ENCODE measurements at places on chromosomes 7 and 10. TPM values are rescaled to one million over a fixed set of nuclear protein-coding genes. Genes with fewer than 3 reads are reported as not detected.

Gene PDZD7
- total RNA-seq = 0.14 TPM

DNA sequence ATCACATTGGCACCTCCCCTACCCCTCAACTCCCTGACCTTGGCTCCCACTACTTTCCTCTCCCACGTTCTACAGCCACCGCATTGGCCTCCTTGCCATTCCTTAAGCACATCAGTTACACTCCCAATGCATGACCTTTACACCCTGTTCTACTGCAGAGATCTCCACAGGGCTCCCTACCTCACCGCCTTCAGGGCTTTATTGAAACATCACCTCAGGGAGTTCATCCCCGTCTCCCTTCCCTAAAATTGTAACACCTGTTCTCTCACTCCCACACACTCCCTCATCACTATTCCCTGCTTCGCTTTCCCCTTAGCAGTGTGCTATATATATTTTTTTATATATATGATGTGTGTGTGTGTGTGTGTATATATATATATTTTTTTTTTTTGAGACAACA lies 18.5 kb downstream of the CNNM1 start:
- DNase-seq = no peak

DNA sequence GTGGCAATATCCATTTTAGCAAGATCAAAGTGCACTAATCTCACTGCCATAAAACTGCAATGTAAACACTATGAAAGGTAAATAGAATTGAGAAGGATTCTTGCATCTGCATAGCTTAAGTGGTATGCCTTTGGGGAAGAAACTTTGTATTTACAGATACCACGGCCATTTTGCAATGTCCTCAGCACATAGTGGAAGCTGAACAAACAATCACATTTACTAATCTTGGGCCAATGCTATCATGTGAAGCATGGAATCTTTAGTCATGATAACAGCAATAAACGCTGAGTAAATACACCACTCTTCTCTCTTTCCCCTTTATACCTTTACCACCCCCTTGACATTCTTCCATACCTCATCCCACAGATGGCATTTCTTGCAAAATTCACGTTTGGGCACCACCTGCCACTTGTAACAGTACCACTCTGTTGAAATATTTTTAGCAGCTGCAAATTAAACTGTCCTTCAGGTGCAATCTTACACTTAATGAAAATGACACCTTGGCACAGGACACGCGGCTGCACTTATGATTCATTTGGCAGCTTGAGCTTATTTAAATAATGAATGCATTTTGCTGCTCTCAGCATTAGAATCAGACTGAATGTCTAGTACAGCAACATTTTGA lies 171.8 kb downstream of the SEMA3A start:
- no peak for DNase-seq

DNA sequence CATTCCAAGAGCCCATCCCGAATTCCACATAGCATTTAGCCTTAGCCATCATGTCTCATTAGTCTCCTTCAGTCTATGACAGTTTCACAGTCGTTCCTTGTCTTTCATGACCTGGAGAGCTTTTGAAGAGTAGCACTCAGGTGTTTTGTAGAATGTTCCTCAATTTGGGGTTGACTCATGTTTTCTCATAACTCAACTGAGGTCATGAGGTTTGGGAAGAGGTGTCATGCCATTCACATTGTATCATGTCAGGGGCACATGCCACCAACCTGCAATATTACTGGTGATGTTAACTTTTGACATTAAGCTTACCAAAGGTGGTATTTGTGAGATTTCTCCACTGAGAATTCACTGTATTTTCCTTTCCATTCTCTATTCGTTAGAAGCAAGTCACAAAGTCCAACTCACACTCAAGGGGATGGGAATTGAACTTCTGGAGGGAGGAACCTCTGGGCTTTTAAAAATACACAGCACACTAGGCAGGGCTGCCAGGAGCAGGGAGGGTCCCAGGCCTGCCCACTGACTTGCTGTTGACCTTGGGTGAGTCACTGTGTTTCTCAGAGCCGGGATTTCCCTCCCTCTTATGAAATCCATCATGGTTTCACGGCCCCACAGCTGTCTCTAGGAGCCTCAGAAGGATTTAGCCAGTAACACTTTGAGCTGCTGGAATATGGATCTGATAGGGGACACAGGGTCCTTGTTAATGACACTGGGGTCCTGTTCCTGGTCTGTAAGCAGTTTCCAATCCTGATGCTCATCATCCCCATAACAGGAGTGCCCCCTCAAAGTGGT lies 74.4 kb upstream of the TCF7L2 start:
- peak; percentile 5 for DNase-seq

Gene GPR15LG
- total RNA-seq = not detected

DNA sequence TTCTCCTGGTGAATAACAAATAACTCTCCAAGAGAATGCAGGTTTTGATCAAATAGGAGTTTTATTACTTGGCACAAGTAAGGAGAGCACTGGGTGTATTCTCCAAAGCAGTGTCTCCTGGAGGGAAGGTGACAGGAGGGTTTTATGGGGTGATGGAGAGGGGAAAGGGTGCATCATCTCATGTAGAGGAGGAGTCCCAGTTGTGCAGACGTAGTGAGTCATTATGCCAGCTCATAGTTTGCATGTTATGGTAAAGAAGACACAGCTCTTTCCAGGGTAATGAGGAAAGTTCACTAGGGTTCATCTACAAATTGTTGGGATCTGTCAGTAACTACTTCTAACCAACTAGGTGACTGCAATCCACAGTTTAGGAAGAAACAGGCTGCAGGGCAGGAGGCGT lies 347.9 kb upstream of the MEOX2 start:
- no peak for DNase-seq

Gene PROSER2
- 6.2 TPM for total RNA-seq

- no peak for DNase-seq
Measured at GRCh38 chr7:23431702-23432199, 38.5 kb downstream of the IGF2BP3 start.

DNA sequence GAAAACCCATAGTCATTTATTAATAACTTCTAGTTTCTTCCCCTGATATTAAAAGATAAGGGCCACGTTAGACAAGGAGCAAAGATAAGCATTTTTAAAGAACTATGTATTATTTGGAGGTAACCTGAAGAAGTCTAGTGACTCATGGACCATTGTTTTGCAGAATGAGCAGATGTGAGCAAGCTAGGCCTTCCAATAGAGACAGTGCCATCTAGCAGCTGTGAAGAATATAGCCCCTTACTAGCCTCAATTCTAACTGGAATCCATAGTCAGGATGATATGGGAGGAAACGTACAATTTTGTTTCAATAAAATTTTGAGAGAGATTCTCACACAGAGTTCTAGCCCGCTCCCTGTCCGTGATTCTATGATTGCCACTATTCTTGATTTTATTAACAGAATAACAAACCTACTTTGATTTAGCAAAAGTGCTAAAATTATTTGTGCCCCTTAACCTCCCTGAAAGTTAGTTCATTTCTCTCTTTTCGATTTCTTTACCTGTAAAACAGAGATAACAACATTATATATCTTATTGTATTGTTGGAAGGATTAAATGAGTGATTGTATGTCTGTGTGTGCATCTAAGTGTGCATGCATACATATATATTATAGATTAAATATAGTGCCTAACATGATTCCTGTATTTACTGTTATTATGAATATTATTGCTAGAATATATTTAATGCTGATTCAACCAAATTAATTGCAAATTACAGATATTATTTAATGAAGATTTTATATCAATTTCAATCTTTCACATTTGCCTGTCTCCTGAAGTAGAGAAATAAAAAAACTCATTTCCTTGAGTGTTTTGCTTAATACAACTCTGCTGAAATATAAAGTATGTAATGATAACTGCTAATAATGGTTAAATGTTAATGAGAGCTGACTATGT lies 22.7 kb downstream of the FAM237B start:
- no peak for DNase-seq

Gene ELFN1
- 0.85 TPM for total RNA-seq

GRCh38 chr10:73774637-73775036 lies 7.2 kb upstream of the CHCHD1 start:
- DNase-seq = no peak

Gene IRF5
- total RNA-seq = 25.0 TPM

DNA sequence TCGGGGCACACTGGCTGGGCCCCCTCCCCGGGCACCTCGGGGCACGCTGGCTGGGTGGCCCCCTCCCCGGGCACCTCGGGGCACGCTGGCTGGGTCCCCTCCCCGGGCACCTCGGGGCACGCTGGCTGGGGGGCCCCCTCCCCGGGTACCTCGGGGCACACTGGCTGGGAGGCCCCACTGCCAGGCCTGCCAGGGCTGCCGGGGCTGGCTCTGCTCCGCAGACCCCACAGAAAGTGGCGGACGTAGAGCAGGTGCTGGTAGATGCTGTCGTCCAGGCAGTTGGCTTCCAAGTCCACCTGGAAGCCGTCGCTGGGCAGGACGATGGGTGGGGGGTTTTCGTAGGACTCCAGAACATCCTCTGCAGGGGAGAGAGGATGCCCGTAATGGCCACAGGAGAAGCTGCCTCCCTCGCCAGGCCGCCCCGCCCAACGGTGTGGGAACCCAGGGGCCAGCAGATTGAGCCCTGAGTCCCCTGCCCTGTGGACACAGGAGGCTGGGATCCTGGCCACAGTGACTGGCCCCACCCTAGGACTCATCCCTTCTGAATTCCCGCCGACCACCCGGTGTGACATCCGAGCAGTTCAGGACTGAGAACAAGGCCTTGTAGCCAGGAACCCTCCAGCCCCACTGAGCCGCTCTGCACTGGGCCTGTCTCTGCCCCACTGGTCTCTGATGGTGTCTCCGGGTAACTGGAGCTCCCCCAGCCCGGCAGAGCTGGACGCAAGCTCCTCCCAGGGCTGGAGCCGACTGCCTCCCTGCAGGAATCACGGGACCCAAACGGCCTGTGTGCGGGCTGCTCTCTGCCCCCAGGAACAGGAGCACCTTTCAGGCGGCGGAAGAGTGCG lies 28.2 kb downstream of the AP5Z1 start:
- DNase-seq = no peak

Gene ZNF22
- total RNA-seq = 20.7 TPM

Gene ELOVL3
- total RNA-seq = not detected

Gene CALHM3
- total RNA-seq = not detected

- DNase-seq = no peak
Measured at GRCh38 chr7:3821488-3821887, 520.4 kb downstream of the SDK1 start.

DNA sequence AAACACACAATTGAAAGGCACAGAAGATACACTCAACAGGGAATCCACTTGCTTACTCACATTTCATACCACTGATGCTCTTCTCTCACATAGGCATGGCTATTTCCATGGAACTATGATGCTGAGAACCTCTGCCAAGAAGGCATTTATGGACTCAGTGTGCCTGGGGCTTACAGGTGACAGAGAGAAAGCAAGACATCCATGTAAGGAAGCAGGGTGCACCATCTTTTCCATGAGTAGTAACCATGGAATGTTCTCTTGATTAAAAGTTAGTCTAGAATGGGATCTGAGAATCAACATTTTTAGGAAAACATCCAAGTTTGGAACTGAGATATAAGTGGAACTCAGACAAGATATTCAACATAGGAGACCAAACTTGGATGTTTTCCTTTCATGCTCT lies 52.5 kb upstream of the MACC1 start:
- DNase-seq = no peak

Gene SEC31B
- 12.7 TPM for total RNA-seq

DNA sequence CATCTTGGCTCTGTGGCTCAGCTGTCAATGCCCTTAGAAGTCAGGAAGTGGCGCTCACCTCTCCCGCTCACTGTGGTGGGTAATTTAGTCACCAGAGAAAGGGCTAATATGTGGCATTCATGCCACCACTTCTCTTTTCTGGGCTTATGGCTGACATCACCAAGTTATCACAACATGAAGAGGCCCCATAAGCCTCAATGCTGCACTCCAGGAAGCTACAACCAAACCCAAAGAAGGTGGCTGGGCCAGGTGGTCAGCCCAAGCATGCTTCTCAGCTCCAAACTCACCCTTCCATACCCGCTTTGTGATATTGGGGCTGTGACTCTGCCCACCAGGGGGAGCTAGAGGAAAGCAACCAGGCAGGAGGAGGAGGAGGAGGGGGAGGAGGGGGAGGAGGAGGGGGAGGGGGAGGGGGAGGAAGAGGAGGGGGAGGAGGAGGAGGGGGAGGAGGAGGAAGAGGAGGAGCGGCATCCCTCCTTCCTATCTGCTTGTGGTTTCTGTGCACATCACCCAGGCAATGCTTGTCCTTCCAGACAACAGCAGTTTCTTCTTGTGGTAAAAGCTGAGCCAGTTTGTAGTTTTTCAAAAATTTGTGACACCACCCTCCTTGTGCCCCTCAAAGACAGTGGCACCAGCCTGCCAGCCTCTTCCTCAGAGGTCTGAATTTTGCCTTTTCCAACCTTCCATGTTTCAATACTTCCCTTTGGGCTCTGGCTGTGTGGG lies 42.1 kb downstream of the CYP26A1 start:
- peak; percentile 13 for DNase-seq

Gene PRSS2
- total RNA-seq = 15.4 TPM

- DNase-seq = no peak
Measured at GRCh38 chr7:96710544-96710943, 898 bp upstream of the SEM1 start.

- no peak for DNase-seq
Measured at GRCh38 chr7:151756076-151756731, 120.7 kb downstream of the PRKAG2 start.

DNA sequence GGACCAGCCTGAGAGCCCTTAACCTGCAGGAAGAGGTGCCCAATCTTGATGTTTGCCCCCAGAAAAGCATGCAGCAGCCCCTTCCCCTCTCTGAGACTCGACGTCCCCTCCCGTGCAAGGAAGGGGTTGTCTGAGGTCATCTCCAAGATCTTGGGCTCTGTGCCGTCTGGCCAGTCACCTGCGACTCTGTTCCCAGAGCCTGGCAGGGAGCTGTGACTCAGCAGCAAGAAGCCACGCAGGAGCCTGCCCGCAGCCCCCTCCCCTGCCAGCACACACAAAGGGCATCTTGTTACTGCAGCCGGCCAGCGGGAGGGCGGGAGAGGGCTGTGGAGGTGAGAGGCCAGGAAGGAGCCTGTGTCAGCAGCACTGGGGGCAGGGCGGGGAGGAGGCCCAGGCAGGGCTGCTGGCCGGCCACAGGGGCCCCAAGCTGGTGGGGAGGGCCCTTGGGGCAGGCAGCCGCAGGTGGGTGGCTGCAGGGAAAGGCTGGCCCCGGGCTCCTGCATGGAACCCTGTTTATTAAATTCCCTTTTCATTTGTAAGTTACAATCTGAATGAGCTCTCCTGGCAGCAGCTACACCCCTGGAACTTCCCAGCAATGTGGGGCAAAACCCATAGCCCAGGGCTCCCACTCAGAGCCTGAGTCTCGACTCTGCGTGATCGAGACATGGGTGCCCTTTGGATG lies 103.7 kb upstream of the ZMIZ1 start:
- peak; percentile 51 for DNase-seq

Gene HABP2
- not detected for total RNA-seq

GRCh38 chr7:37908221-37908788 lies 8.3 kb downstream of the SFRP4 start:
- no peak for DNase-seq

Gene CLEC5A
- 3.7 TPM for total RNA-seq

Gene ZNF862
- 11.4 TPM for total RNA-seq

Gene NKX1-2
- total RNA-seq = not detected

DNA sequence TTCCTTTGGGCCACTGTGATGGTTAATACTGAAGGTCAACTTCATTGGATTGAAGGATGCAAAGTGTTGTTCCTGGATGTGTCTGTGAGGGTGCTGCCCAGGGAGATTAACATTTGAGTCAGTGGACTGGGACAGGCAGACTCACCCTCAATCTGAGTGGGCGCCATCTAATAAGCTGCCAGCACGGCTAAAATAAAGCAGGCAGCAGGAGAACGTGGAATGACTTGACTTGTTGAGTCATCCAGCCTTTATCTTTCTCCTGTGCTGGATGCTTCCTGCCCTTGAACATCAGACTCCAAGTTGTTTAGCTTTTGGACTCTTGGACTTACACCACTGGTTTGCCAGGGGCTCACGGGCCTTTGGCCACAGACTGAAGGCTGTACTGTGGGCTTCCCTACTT lies 1046.9 kb downstream of the TYW1 start:
- DNase-seq = no peak

All from thoracic aorta (tissue), 2 donors.